ENCODE measurements at places on chromosomes 16 and 17.

GRCh38 chr17:13084420-13084819 is 66.6 kb upstream of the ELAC2 start:
- no peak for DNase-seq

- DNase-seq = no peak
Observed at GRCh38 chr17:2949469-2950044, 113.8 kb downstream of the OR1D5 start.

DNA sequence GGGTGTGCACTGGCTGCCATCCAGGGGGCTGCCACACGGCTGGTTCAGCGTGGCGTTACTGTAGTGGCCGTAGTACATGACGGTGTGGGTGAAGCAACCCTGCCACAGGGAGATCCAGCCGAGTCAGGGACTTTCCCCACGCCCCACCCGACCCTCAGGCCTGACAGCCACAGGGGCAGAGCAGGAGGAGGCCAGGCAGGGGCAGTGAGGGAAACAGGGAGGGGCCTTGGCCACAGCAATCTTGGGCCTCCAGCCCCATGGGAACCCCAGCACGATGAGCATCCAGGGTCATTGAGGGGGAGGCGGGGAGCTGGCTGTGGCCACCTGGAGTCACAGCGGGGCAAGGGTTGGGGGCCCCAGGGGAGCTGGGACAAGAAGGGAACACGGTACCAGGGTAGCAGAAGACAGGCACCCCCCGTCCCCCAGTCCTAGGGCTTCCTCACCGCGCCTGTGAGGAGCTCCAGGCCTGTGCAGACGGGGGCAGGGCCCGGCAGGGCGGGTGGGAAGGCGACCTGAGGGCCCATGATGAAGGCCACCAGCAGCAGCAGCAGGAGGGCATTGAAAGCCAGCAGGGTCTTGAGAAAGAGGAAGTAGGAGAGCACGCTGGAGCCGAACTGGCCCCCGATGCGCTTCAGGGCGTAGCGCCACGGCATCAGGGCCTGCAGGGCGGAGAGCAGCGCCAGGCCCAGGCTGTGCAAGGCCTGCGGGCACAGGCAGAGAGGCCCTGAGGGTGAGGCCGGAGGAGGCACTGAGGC is 4.3 kb downstream of the TMC6 start:
- no peak for DNase-seq

- no peak for DNase-seq
Observed at GRCh38 chr16:87333101-87333500, 15.9 kb upstream of the C16orf95 start.

DNA sequence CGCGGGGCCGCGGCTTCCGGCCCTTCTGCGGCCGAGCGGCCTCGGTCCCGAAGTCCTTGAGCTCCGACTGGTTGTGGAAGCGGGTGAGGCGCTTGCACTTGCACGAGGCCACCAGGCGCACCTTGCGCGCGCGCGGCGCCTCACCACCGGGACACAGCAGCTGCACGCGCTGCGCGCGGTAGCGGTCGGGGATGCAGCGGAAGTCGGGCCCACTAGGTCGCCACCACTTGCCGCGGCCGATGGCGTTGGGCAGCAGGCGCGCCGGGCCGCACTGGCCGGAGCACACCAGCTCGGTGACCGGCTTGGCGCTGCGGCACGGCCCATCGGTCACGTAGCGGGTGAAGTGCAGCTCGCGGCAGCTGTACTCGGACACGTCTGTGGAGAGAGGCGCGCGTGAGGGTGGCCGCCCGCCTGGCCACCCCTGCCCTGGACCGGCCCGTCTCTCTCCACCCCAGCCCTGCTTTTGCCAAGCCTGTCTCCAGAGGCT is 3.2 kb downstream of the SOST start:
- DNase-seq = peak; percentile 76
